Smooth muscle cell of the pulmonary artery (primary cell): ENCODE measurements at places on chromosomes 2 and 18. TPM values are rescaled to one million over a fixed set of nuclear protein-coding genes. Genes with fewer than 3 reads are reported as not detected.

Gene LCT
- under 0.01 and 0.03 TPM in 2 replicates for total RNA-seq

Gene SLC38A11
- total RNA-seq: 0.13 and 0.83 TPM in 2 replicates

Gene PARD6G
- total RNA-seq: 1.4 and 1.7 TPM in 2 replicates

Gene CCDC141
- total RNA-seq: 0.53 and 0.78 TPM in 2 replicates

Gene PRSS56
- total RNA-seq: not detected in 2 replicates

Gene LGALSL
- 4.5 and 7.4 TPM in 2 replicates for total RNA-seq

Gene UGT1A5
- not detected in 2 replicates for total RNA-seq

Gene EHBP1
- 61.9 and 80.9 TPM in 2 replicates for total RNA-seq

Gene SKA1
- total RNA-seq: 1.7 and 3.0 TPM in 2 replicates

Gene NAT8
- not detected in 2 replicates for total RNA-seq

Gene DSEL
- 53.5 and 78.1 TPM in 2 replicates for total RNA-seq

Gene CROCC2
- 0.13 TPM in 1 of 2 replicates, not detected in the other for total RNA-seq

Gene STPG4
- 0.07 and 0.20 TPM in 2 replicates for total RNA-seq

Gene SMAD7
- 56.5 and 69.8 TPM in 2 replicates for total RNA-seq

Gene COLEC12
- 16.2 and 21.1 TPM in 2 replicates for total RNA-seq

Gene VSNL1
- total RNA-seq: 0.66 and 0.72 TPM in 2 replicates

Gene AAK1
- total RNA-seq: 50.5 and 59.4 TPM in 2 replicates

Gene ASB18
- not detected in 2 replicates for total RNA-seq

Gene ST8SIA5
- 0.17 TPM in 1 of 2 replicates, not detected in the other for total RNA-seq

Gene TUBA3E
- not detected in 2 replicates for total RNA-seq

Gene GYPC
- total RNA-seq: 39.3 and 44.0 TPM in 2 replicates

Gene SCN3A
- total RNA-seq: 0.40 and 0.85 TPM in 2 replicates

Gene RAB6C
- not detected in 2 replicates for total RNA-seq

Gene GAD1
- total RNA-seq: 0.07 TPM in 1 of 2 replicates, not detected in the other

Gene LIPG
- 5.5 and 43.0 TPM in 2 replicates for total RNA-seq

Gene NOL4
- total RNA-seq: not detected in 2 replicates

Gene C2orf15
- 0.13 TPM in 1 of 2 replicates, not detected in the other for total RNA-seq

Gene KCNS3
- total RNA-seq: 0.78 and 2.6 TPM in 2 replicates

Gene ICA1L
- total RNA-seq: 3.1 and 3.7 TPM in 2 replicates

Gene GCKR
- 7.4 and 8.5 TPM in 2 replicates for total RNA-seq

Gene SUCLG1
- total RNA-seq: 38.3 and 42.5 TPM in 2 replicates

Gene LINC00305
- not detected in 2 replicates for total RNA-seq

Gene C2orf66
- total RNA-seq: 0.20 and 0.59 TPM in 2 replicates

Gene STARD6
- total RNA-seq: not detected in 2 replicates

Gene ALMS1
- total RNA-seq: 18.4 and 19.7 TPM in 2 replicates
